Amygdala (tissue), 56 donors: ENCODE measurements at places on chromosomes 12 and 14.
A peak's percentile ranks its signal among the peaks of the same experiment; 100 is the strongest.

DNA sequence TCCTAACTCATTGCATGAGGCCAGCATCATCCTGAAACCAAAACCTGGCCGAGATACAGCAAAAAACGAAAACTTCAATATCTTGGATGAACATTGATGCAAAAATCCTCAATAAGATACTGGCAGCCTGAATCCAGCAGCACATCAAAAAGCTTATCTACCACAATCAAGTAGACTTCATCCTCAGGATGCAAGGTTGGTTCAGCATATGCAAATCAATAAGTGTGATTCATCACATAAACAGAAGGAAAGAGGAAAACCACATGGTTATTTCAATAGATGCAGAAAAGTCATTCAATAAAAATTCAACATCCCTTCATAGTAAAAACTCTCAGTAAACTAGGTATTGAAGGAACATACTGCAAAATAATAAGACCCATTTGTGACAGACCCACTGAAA, 56.5 kb upstream of the PPFIA2 start:
- DNase-seq: no peak

- no peak for DNase-seq
Observed at GRCh38 chr12:104963757-104964156, 5.7 kb upstream of the SLC41A2 start.

DNA sequence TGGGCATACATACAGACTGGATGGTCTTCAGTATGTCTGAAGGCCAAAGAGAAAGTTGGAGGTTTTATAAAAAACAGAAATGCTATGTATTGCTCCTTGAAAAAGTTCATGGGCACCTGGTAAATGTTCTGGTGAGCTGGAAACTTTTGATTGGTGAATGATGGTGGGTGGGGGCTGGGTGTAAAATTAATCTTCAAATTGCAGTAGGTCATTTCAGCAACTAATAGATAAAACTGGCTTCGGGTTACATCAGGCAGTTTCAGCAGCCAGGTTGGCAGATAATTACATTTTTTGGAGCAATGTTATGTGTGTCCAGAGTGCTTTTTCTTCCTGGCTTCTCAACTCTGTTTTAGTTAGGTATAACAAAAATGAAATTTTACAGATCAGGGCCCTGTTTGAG, 35.3 kb downstream of the SDR9C7 start:
- no peak for DNase-seq

DNA sequence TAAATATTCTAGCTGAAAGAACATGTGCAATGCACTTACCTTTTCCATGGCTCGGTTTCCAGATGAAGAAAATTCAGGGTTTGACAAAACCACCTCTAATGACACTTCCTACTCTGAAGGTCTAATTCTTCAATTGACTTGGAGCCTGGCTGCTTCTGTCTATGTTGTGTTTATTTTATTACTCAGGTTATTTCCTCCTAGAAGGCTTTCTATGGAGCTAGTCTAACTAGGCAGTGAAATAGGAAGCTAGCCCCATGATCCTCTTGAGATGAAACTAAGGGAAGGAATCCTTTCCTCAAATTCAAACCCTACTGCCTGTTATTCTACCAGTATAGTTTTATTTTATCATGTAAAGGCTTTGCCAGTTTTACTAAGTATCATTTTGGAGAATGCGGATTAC, 20.9 kb upstream of the IFNG-AS1 start:
- DNase-seq: no peak

DNA sequence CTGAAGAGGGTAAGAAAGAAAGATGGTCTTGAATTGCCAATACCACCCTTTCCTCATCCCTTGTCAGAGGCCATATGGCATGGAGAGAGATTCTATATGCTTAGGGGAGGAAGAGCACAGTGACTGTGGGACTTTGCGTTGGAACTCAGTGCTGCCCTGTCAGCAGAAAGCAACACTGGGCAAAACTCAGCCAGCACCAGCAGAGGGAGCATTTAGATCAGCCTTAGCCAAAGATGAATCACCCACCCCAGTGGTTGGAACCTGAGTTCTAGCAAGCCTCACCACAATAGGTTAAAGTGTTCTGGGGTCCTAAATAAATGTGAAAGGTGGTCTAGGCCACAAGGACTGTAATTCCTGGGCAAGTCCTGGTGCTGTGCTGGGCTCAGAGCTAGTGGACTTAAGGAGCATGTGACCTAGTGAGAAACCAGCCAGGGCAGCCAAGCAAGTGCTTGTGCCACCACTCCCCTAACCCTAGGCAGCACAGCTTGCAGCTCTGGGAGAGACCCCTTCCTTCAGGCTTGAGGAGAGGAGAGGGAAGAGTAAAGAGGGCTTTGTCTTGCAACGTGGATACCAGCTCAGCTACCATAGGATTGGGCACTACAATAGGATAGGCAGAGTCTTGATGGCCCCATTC, 11.4 kb upstream of the BCAT1 start:
- DNase-seq: no peak

DNA sequence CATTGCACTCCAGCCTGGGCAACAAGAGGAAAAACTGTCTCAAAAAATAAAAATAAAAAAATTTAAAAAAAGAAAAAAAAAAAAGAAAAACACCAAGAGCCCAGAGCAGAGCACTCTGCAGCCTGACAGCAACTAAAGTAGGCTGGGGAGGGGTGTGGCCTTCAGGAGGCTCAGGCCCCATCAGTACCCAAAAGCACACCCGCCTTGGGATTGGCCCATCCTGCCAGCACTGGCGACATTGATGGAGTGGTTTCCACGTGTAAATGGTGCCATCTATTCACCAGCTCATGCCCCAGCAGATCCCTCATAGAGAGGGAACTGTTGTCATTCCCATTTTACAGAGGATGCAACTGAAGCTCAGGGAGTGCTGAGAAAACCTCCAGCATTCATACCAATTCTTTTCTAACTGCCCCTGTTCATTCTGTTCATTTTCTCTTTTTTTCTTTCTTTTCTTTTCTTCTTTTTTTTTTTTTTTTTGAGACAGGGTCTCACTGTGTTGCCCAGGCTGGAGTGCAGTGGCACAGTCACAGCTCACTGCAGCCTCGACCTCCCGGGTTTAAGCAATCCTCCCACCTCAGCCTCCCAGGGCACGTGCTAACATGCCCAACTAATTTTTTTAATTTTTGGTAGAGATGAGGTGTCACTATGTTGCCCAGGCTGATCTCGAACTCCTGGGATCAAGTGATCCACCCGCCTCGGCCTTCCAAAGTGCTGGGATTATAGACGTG, 89.3 kb downstream of the IRF2BPL start:
- no peak for DNase-seq

DNA sequence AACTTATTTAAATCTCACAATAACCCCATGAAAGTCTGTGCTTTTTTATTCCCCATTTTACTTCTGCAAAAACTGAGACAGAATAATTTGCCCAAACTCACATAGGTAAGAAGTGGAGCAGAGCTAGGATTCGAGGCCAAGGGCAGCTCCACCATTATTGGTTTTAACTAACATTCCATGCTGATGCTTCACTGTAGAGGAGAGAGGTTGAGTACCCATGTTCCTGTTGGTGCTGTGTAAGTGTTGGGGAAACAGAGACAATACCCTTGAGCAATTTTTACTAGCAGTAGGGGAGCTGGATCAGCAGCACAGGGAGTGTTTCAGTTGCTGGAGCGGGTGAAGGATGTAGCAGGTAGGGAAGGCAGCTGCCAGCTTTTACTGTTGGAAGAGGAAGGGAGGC, 21.1 kb downstream of the RASSF8 start:
- no peak for DNase-seq

DNA sequence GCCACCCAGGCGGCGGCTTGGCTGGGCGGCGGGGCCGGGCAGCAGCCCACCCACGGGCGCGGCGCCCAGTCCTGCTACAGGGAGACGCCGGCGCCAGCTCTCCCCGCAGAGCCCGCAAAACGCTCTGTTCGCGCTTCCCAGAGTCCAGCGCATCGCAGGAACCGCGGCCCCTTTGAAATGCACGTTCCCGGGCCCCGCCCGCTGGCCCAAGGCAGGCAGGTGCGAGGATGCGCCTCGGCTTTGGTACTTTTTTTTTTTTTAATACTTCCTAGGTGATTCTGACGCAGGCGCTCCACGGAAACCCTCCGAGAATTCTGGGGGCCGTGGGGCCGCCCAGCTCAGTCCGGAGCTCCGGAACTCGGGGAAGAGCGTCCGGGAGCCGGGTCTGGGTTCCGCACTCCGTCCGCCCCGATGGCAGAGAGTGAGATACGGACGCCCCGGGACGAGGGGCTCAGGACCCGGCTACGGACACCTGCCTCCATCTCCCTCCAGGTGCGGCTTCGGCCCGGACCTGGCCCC, 483 bp downstream of the POC1B start:
- peak; percentile 58 for DNase-seq

DNA sequence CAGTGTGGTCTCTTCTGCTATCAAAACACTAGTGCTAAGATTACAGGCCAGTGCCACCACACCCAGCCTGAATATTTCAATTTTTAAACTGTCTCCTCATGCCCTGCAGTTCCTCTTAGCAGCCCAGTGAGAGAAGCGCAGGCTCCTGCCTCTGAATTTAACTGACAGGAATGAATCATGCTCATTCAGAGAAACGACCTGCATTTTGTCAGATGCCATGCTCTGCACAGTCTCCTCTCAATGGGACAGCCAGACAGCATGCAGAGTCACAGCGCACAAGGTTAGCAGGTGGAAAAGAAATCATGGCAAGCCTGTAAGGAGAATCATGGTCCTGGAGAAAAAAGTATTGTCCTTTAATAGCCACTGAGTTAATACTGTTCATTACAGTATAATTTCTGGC, 691.0 kb upstream of the SEL1L start:
- no peak for DNase-seq

GRCh38 chr14:99263564-99264330, 8.2 kb downstream of the BCL11B start:
- DNase-seq: no peak

GRCh38 chr14:100286484-100287191, 19.6 kb downstream of the SLC25A29 start:
- DNase-seq: no peak

DNA sequence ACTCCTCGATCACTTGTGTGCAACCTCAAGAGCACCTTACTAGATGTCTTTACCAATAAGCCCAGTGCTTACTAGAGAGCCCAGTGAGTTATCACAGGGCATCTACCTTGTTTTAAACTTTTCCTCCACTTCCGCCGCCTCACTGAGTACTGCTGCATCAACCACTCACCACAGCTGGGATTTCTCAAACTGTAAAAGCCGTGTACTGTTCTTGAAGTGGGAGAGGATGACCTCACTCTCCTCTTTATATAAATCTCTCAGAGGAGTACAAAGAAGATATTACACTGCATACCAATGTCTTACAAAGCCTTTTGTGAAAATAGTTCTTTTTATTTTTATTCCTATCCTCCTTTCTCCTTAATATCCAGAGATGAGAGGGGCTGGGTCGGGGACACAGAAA, 94.1 kb downstream of the PLCZ1 start:
- DNase-seq: no peak

DNA sequence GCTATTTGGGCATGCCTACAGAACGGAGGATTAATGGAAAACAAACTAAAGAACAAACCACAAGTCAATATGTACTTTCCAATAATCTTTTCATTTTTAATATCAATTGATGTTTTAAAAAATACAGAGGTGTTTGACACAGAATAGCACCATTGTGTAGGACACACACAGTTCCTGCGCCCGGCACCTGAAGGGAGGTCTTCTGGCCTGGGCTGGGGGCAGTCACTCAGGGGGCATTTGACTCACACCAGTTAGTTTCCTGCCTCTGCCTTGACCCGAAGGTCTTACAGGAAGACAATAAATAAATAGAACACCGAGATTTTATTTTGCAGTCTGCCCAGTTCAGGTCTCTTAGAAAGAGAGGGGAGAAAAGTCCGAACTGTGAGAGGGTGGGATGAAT, 9.5 kb downstream of the TMEM106C start:
- DNase-seq: no peak

- DNase-seq: no peak
Observed at GRCh38 chr14:23864861-23865260, 88.7 kb upstream of the DHRS4 start.

DNA sequence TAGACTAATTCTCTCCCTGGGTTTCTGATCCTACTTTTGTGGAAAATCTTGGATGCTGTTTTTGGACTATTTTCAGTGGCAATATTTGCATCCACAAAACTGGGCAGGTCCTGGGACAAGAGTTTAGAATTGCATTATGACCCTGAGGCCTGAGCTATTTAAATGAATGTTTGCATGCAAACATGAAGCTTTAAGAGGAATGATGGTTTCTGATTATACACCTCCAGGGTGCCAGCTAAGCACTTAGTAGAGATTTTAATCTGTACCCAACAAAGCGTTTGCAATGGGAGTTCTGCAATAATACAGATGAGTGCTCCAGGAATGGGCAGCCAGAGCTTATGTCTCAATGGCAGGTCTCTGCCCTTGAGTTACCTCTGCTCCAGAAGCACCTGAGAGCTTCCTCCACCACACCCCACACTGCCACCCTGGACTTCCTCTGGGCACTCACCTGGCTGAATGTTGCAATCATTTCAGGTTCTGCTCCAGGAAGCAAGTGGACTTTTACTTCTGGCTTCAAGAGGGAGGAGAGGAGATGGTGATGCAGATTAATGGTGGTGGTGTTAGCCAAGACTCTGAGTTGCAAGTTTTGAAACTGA, 6.0 kb upstream of the SPTLC2 start:
- DNase-seq: no peak

- DNase-seq: no peak
Observed at GRCh38 chr12:52585946-52586345, 12.3 kb upstream of the KRT74 start.

GRCh38 chr14:104665657-104666522, 23.5 kb upstream of the INF2 start:
- peak; percentile 91 for DNase-seq

DNA sequence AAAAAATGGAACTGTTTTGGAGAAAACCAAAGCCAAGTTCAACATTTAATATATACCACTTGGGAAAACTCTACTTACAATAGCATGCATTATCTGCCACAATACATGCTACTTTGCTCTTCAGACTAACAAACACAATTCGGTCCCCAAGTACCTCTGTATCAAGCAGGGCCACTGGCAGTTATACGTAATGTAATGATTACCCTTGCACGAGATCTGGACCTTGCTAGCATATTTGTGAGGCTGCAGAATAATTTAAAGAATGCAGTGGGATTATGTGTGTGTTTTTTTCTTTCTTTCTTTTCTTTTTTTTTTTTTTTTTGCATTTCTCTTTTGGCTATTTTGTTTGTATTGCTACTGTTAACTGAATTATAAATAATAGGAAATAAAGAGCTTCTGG, 22.8 kb upstream of the PYGL start:
- DNase-seq: no peak

- no peak for DNase-seq
Observed at GRCh38 chr14:72169521-72169920, 237.3 kb downstream of the RGS6 start.
